ENCODE measurements at places on chromosomes 12 and 14.

- DNase-seq, result no peak
Measured at GRCh38 chr14:22737052-22737451, 29.4 kb upstream of the OXA1L start.

DNA sequence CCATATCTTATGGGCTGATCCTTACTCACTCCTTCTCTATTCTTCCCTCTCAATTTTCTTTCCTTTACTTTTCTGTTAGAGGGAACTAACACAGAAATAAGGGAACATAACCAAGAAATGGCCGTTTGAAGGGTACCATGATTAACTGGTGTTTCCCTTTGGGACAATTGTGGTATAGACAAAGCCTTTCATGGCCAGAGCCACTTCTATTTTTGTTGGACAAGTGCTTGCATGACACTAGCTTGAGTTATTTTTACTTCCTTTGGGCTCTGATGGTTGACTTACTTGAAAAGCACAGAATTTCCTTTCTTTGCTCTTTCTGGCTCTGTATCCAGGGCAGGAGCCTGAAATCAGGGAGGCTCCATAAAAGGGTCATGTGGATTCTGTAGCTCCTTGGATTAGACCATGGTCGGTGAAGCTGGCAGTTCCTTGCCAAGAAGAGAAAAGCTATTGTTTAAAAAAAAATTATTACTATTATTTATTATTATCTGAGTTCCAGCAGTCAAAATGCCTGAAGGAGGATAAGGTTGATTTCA lies 130.6 kb downstream of the KTN1 start:
- DNase-seq, result no peak

GRCh38 chr14:51318813-51319597 lies 79.0 kb downstream of the TMX1 start:
- no peak for DNase-seq

- no peak for DNase-seq
Measured at GRCh38 chr14:33420051-33420627, 481.5 kb downstream of the NPAS3 start.

DNA sequence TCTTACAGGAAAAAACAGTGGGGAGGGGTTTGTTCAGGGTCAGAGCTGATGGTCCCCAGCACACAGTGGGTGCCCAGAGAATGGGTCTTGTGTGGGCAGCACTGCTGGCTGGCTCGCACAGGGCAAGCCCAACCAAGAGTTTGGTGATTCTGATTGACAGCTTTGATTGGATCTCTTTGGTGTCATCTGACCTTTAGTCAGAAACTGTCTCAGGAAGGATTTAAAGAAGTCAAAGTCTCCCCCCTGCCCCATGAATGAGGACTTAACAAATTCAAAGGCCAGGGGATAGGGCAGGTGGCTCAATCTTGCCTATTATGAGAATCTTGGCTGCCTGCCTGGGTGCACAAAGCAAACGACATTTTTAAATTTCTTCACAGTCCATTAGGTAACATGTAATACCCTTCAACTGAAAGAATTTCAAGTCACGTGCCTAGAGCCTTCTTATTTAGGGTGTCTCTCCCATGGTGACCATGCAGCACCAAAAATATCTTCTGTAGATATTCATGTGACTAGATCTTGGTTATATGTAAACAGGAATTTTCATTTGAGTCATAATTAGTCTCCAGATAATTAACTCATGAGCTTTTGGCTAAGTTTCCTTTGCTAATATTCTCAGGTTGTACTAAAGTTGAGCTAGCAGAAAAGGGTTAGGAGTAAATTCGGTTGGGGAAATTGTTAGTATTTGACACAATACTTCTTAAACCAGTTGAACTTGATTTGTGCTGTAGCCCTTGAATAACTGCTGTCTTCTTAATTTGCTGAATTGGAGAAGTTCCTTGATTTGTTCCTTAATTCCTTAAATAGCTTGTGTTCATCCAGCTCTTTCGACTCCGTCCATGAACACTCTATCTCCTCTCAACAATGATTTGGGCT lies 54.5 kb upstream of the HECTD1 start:
- peak; percentile 58 for DNase-seq

DNA sequence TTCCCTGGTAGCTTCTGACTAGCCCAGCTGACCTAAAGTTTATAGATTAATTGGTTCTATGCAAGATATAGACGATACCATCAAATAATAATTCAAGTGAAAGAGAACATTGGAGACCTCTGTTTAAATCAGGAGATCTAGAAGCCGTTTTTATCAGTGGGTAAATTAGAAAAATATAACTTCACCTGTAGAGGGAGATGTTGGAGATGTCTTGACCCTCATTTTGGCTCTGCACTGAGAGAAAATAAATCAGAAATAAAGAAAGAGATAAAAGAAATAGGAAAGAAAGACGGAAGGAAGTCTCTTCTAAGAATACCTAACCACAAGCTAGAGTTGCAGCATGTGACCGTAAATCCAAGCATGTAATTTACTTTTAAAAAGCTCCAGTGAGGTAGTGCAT lies 684.5 kb downstream of the C12orf50 start:
- no peak for DNase-seq

GRCh38 chr14:35506927-35507326 lies 27.0 kb upstream of the INSM2 start:
- no peak for DNase-seq

DNA sequence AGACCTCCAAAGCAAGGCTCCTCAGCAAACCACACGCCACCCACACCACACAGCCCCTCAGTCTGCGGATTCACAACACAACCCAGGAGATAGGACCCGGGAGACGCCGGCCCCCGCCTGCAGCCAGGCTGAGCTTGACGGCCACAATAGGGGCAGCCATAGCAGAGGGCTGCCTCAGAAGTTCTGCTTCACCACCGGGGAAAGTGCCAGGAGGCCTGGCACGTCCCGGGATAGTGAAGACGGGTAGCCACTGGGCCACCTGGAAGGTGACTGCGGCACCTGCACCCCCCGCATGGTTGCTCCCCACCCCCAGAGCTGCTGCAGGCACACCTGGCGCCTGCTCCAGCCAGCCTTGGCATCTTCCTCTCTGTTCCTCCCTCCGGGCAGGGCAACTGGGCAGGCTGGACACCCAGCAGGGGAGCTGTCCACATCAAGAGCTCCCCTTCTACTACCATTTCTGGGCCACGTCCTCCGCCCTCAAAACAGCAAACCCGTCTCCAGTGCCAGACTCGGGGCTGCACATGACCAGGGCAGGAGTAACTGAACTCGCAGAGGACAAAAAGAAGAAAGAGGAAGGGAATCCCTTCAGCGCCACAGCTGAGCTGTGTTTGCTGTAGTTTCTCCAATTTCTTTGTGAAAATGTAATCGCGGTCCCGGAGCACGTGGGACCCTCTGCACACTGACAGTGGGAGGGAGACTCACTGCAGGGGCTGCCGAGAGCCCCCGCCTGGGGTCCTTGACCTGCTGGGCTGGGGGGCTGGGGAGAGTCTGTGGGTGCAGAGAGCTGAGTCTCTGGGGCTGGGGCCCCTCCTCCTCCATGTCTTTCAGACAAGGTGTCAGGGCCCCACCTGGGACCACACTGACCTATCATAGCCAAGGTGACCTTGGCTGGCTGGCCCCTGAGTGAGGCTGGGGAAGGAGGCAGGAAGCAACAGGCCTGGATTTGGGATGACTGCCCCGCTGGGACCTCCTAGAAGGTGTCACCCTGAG lies 74.2 kb upstream of the C14orf180 start:
- no peak for DNase-seq

DNA sequence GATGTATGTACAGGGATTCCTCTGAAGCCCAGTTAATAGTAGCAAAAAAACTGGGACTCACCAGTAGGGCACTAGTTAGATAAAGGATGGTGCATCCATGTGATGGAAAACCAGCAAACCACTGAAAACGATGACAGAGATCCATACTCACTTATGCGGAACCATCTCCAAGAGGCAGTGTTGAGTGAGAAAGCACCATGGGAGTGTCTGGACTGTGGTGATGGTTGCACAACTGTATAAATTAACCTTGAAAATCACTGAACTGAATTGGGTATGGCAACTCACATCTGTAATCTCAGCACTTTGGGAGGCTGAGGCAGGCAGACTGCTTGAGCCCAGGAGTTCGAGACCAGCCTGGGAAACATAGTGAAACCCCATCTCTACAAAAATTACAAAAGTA lies 53.6 kb upstream of the ZFP36L1 start:
- DNase-seq, result no peak

DNA sequence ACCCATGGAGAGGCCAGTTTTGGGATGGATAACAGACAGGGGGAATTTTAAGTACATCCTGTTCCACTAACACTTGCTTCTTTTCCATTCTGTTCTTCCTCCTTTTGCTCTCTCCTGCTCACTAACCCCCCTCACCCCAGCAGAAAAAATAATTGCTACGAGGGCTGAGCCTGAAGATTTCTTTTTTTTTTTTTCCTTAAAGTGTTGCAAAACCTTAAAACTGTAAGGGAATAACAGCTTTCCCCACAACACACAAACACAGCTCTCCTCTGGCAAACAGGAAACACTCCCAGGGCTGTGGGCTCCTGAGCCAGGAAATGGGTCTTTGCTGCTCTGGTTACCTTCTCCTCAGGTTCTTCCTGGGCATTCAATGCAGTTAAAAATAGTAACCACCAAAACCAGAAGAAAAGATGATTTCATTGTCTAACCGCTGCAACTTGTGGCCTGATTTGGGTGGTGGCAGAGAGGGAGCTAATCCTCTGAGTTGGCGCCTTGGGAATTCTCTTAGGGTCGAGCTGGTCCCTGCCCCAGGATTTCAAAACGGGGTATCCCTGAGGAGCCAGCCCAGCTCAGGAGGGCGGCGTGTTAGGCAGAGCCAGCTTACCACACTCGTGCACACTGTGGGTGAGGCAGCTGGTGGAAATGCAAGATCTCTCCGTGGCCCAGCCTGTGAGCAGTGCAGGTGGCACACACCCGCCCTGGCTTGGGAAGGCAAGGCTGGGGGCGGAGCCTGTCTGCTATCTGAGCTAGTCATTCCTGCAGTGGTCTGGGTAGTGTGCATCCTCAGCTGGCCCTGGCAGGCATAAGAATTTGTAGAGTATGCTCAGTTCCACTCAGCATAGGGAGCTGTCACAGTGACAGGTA lies 17.1 kb upstream of the EMP1 start:
- peak; percentile 2 for DNase-seq

DNA sequence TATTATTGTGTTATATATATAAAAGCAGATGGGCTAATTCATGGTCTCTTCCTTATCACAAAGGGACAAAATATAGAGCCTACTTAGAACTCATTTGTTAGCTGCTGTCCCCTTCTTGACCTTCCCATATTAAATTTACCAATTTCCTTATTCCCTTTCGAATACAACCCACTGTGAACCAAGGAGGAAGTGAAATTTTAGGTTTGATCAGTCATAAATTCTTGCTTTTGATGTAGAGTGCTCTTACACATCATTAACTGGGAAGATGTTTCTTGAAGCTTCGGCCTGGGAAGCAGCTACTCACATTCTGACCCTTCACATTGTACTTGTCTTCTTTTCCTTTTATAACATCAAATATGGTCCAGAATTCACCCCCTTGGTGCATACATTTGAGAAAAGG lies 579.0 kb downstream of the LRFN5 start:
- no peak for DNase-seq

- DNase-seq, result no peak
Measured at GRCh38 chr12:54991161-54991990, 6.8 kb upstream of the TESPA1 start.

DNA sequence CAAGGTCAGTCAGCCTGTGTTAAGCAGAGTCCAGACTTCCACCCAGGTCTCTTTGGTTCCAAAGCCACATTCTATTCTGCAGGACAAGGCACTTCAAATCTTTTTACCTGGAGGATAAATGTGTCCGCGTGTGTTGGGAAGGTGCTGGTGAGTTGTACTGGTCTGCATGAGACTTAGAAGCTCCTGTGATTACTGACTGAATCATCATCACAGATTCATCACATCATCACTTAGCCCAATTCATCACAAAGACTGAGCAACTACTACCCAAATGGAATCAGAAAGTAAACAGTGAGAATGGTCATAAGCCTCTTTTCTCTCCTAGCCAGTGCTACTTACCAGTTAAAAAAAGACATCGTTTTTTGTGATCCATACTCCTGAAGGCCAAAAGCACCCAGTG lies 5.3 kb downstream of the SLC15A5 start:
- no peak for DNase-seq

DNA sequence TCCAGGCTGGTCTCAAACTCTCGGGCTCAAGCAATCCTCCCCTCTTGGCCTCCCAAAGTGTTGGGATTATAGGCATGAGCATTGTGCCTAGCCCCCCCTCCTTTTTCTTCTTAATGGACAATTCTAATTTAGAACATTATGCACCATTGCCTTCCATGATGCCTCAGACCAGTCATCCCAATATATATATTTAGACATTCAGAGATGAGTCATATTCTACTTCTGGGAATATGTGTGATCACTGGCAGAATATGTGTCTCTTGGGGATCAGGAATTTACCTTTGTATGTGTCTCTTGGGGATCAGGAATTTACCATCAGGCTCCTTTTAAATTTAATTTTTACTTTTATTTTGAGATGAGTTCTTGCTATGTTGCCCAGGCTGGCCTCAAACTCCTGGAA lies 7.5 kb upstream of the CCDC177 start:
- no peak for DNase-seq

GRCh38 chr12:53966085-53966384 lies 6.9 kb upstream of the HOXC11 start:
- no peak for DNase-seq

DNA sequence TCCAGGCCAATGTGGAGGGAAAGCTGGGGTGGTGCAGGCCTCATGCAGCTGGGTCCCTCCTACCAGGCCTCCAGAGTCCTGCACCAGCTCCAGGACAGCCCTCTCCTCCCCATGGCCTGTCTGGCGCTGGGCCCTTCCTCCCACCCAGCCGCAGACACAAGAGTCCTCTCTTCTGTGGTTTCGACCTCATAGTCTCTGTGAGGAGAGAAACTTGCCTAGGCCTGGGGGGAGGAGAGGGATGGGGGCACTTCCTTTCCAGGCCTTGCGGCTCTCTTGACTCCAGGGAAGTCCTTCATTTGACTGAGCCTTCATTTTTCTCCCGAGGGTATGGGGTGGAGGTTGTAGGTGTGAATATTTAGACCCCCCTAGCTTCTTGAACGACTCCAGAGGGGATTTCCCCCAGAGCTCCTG lies 2.3 kb downstream of the MMP14 start:
- no peak for DNase-seq

GRCh38 chr14:55383541-55384140 lies 28.0 kb downstream of the ATG14 start:
- no peak for DNase-seq

GRCh38 chr14:30768791-30769190 lies 105.6 kb upstream of the COCH start:
- no peak for DNase-seq

GRCh38 chr14:47822326-47822725 lies 146.9 kb upstream of the MDGA2 start:
- no peak for DNase-seq

DNA sequence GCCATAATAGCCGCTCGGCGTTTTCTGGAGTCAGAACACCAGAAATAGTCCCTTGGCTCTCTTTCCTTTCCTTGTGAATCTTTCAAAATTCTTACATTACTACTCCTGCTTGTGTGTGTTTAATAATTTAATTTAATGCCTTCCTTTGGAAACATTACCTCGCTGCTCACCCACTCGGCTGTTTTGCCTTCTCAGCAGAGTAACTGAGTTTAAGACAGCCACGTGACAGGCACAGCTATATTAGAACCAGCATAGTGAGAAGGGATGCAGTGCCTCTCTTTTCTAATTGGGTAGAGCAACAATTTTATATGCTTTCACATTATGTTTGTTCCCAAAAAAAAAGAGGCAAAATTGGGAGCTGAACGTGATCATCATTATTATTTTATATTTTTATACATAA lies 107.6 kb downstream of the ETV6 start:
- DNase-seq, result no peak

Measured in NCI-H1105 (cell line).